ENCODE measurements at places on chromosomes 2 and 18.

DNA sequence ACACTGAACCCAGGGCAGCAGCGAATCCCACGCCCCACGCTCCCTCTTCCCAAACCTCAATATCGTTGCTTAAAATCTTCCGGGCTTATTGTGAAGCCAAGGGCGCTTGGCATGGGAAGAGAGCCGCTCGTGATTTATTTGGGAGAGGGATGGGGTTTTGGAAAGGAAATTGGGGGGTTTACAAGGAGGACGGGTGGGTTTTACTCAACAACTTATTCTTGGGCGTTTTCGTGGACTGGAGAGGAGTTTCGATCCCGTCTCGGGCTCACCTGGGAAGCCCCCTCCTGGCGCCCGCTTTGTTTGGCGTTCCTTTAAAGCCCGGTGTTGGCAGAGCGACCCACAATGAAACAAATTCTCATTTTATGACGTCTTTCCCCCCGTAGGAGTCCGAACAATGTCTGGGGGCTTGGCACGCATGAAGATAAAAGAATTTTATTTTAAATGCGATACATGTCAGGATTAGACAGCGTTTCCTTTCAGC lies 135.3 kb downstream of the INSIG2 start:
- no peak for DNase-seq

DNA sequence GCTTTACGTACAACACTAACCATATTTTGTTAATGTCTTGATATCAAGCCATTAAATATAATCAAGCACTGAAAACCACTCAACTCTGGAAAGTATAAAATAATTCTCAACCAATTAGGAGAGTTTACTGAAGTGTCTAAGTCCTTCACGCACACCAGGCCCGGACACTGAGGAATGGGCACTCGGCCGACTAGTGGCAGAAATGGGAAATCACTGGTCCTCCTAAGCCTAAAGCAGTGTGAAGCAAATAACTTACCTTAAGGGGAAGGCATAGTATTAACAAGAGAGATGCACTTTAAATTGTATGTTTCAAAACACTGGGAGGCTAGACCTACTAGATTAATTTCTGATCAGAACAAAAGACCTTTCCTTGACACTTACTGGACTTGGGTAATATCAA lies 45.7 kb downstream of the FAM210A start:
- DNase-seq: no peak

GRCh38 chr2:216159144-216159543 lies 50.0 kb downstream of the XRCC5 start:
- DNase-seq: no peak

- DNase-seq: no peak
These were observed 349.2 kb downstream of the INSIG2 start for GRCh38 chr2:118437501-118437900.

DNA sequence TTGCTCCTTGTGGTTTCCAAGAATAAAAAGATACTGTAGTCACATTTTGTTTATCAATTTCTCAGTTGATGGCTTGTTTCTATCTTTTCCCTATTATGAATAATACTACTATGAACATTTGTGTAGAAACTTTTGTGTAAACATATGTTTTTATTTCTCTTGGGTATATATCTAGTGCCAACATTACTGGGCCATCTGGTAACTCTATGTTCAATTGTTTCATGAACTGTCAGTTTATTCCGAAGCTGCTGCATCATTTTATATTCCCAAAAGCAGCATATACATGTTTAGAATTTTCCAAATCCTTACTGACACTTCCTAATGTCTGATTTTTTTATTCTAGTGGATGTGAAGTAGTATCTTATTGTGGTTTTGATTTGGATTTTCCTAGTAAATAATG lies 737.6 kb upstream of the TMEFF2 start:
- DNase-seq: no peak

DNA sequence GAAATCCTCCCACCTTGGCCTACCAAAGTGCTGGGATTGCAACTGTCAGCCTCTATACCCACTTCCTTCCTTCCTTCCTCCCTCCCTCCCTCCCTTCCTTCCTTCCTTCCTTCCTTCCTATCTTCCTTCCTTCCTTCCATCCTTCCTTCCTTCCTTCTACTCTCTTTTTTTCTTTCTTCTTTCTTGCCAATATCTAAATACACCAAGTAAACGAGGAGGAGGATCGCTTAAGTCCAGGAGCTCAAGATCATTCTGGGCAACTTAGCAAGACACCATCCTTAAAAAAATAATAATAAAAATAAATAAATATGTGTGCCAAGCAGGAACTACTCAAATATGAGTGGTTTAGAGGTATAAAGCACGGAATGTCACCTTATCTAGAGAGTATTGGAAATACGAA lies 249.4 kb upstream of the TRIB2 start:
- no peak for DNase-seq

- DNase-seq: no peak
These were observed 281.7 kb upstream of the ID2 start for GRCh38 chr2:8400196-8400595.

GRCh38 chr18:36762074-36762473 lies 66.7 kb downstream of the TPGS2 start:
- DNase-seq: no peak

DNA sequence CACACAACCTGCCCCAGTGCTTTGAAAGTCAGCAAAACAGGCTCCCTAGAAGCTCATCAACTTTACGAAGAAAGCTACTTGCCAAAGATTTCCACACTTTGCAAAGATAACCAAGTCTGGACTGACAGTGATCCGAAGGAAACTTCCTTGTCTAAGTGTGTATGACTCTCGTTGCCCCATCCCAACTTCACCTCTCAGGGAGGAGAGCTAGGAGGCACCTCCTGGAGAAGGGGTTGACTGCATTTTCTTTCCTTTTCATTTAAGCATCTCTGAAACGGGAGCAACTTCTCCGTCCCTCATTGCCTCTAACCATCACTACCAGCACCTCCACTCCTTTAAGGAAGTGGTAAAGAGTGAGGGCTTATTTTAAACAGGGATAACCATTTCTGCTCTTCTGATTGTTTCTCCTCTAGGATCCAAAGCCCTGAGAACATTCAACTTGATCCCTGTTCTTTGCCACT lies 7.0 kb downstream of the ZEB2 start:
- no peak for DNase-seq

All from stimulated activated CD4-positive, alpha-beta T cell treated with anti-CD3 and anti-CD28 coated beads, Interleukin-2, amount 100 ng/mL, for 24 hours (primary cell).